Mesenchymal stem cell (in vitro differentiated cells and primary cell): ENCODE measurements at places on chromosomes 3 and 15.

DNA sequence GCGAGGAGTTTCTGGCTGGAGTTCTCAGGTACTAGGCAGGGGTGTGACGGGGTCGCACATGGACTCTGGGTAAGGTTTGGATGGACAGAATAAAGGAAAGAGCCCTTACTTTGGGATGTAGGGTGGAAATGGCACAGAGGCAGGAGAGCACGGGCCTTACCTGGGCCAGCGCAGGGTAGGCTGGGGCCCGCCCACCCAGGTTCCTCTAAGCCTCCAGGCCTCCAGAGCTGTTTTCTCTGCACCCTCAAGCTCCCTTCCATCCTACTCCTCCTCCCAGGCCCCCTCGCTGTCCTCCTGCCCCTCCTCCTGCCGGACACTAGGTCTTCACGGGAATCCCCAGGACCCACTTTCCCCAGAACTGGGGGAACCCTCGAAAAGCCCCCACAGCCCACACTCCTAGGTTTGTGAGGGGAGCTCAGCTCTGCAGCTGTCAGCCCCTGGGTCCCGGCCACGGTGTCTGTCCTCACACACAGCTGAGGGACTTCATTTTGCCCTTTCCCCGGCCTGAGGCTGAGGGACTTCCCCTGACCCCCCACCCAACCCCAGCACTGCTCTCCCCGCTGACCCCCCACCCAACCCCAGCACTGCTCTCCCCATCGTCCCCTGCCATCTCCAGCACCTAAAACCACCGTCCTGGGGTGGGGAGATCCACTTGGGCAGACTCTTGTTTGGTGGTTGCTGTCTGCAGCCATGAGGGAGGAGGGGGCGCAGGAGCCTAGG lies 53.0 kb upstream of the PCSK6 start:
- no peak for DNase-seq

DNA sequence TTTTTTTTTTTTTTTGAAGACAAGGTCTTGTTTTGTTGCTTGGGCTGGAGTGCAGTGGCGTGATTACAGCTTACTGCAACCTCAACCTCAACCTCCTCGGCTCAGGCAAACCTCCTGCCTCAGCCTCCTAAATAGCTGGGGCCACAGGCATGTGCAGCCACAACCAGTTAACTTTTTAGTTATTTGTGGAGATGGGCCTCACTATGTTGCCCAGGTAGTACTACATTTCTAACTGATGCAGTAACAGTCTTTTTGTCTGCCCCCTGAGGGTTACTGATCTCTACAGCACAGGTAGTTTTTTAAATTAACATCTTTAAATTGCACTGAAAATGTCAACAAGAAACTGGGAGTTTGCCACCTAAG lies 3.4 kb upstream of the LMLN start:
- no peak for DNase-seq

- DNase-seq: peak; percentile 24
Measured at GRCh38 chr3:16697443-16698147, 92.4 kb upstream of the DAZL start.

DNA sequence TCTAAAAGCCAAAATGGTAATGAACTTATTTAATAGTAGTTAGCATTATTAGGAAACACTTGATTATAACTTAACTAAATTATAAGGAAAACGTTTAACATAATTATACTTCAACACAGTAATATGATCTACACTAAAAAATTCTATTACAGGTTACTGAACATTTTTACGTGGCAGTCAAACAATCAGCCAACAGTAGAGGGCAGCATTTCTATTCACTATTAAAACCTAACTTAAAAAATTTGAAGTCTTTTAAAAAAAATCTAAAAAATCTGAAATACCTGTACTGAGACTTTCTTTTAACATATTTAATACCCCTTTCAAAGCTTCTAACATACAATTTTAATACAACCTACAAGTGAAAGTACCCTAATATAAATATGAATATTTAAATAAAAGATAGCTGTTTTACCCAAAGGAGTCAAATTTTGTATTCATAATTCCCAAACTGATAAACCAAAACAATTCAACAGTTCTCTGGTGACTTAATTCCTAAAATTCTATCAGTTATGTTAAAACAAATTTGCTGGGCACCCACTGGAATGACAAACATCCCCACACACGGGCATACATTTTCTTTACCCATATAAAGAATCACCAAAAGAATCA lies 41.5 kb downstream of the DLG1 start:
- DNase-seq: peak; percentile 60

DNA sequence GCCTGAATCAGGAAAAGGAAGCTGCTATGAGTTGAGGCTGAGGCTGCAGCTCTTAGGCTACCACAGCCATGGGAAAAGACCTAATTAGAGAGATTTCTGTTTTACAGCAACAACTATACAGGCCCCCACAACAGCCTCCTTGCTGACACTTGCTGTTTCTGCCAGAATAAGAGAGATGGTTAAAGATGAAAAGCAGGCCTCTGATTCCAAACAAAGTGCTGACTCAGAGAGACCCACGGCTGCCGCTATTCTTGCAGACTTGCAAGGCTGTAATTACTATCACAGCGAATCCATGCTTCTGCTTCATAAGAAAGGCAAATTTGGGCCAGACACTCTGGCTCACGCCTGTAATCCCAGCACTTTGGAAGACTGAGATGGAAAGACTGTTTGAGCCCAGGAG lies 41.8 kb downstream of the MCF2L2 start:
- peak; percentile 52 for DNase-seq

DNA sequence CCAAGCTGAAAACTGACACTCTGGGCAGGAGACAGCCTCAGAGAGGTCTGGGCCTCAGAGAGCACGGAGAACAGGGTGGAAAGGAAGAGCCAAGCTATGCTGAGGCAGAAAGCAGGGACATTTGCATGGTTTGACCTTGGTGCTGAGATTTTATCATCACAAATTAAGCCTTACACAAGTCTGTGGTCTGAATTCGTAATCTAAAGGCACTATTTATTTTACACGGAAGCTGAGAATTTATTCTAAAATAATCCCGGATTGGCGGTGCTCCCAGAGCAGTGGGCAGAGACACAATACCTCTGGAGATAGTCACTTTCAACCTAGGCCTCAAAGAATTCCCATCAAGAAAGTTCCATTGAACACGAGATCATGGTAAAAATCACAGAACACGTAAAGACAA lies 47.5 kb downstream of the CFAP92 start:
- peak; percentile 13 for DNase-seq

DNA sequence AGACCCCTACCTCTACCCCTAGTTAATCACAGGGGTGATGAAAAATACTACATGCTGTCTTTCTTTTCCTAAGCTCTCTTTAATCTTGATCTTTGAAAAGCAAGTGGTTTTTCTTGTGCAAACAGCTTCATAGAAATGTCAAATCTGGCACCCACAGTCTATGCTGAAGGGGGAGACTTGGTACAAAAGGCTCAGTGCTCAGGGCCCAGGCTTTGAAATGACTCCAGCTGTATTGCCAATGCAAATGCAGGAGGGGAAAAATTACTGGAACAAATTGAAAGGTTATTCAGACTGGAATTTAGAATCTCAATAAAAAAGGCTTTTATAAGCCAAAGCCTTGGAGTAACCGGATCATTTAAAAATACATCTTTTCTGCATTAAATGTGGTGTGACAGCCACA lies 223.9 kb downstream of the LRTM1 start:
- DNase-seq: no peak

DNA sequence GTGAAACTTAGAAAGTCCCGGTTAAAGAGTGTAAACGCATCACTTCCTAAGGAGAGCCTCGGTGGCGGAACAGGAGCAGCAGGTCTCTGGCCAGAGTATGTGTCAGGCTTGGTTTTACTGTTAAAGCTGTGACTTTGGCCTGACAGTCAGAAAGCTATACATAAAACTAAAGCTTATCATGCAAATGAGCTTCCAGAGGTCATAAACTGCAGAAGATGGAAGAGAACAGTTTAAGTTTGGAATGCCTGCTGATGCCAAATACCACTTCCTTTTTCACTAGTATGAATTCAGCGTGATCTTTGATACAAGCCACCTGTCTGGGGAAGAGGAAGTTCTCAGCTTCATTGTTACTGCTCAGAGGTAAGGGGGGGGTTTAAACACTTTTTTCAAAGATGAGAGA lies 125.1 kb upstream of the CTDSPL start:
- no peak for DNase-seq

- DNase-seq: no peak
Measured at GRCh38 chr3:191100516-191100915, 98.5 kb upstream of the OSTN start.

- no peak for DNase-seq
Measured at GRCh38 chr15:80966431-80967197, 23.0 kb downstream of the MESD start.

- DNase-seq: no peak
Measured at GRCh38 chr3:107100137-107100536, 277.1 kb upstream of the CCDC54 start.

DNA sequence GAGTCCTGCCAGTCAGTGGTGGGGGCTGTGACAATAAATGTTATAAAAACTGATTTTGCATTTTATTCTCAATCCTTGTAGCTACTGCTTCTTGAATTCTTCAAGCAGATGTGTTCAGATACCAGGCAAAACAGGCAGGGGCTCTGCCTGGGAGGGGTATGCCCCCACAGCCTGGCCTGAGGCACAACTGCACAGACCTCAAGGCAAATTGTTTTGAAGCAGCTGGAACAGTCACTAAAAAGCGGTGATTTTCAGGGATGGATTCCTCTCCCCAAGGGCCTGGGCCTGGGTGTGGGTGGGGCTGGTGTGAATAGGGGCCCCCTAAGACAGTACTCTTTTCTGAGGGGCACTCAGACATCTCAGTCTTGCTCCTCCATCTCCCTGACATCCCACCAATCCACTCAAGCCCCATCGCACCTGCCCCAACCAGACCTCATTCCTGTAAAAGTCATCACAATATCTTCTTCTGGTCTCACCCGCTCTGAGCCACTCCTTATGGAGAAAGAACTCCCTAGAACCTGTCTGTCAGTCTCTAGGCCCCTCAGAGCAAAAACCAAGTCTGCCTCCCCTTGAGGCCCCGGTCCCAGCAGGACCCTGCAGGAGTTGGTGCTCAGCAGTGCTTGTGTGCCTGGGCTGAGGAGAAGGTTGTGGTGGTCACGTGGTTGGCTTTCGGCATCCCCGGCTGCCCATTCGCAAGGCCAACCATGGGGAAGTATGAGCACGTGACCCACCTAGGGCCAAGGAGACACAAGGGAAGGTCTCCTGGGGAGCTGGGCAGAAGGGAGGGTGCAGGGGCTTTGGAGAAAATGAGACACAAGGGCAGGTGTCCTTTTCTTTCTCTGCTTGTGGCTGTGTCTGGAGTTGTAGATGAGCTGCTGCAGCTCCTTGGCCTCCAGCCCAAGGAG lies 2.9 kb upstream of the PSTPIP1 start:
- no peak for DNase-seq

- no peak for DNase-seq
Measured at GRCh38 chr15:68781766-68782588, 38.7 kb downstream of the ANP32A start.

GRCh38 chr15:25787855-25788520 lies 75.1 kb downstream of the ATP10A start:
- DNase-seq: peak; percentile 26

DNA sequence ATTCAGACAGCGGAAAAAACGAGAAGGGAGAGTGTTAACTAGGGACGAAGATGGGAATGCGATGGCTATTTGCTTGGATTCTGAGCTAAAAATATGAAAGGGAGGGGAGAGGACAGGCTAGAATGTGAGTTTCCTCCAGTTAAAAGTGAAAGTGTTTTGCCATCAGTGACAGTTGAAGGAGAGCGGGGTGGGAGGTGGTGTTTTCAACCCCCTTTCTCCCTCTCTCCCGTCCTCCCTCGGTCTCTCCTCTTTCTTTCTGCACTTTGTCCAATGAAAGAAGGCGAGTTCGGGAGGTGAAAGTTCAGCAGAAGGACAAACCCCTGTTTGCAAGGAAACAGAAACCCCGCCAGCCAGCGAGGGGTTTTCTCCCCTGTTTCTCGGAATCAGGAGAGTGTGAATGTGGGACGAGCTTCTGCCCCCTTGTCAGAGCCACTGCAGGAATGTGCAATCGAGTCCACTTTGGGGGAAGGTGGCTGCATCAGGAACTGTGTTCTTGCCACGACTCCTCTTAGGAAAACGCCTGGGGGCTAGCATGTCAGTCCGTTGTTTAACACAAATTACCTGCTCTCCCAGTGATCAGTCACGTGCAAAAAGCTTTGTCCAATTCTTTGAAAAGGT lies 975 bp upstream of the FOXP1 start:
- DNase-seq: peak; percentile 62

- no peak for DNase-seq
Measured at GRCh38 chr3:176041812-176042211, 1155.5 kb downstream of the TBL1XR1 start.

GRCh38 chr3:170752571-170753155 lies 117.3 kb downstream of the RPL22L1 start:
- peak; percentile 25 for DNase-seq

- no peak for DNase-seq
Measured at GRCh38 chr3:39108200-39108710, 775 bp downstream of the TTC21A start.

DNA sequence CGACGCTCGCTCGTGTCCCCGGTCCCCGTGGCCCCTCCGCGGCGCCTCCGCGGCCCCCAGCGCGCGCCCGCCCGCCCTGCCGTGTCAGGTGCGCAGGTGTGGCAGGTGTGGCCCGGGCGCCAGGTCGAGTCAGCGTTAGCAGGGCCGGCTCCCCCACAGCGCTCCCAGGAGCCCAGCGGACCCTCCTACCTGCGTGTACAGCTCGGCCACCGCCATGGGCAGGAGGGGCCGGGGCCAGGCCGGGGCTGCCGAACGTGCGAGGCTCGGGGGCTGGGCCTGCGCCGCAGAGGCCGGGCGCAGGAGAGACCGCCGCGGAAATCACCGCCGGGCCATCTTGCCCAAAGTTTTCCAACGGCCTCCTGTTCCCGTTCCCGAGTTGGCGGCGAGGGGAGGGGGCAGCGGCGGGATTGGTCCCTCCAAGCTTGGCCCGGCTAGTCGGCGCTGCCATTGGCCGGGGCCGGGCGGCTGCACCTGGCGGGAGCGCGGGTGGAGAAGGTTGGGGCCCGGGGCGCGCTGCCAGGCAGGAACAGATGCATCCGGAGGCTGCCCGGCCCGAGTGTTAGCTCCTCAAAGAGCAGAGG lies at the start of gene MYO5C:
TSS of gene MYO5C (minus strand) at position 384 of the 581 bp plus-strand sequence. CDS start at position 216, 168 bp downstream.
- DNase-seq: no peak

- no peak for DNase-seq
Measured at GRCh38 chr15:88703533-88703932, 64.7 kb downstream of the ISG20 start.

DNA sequence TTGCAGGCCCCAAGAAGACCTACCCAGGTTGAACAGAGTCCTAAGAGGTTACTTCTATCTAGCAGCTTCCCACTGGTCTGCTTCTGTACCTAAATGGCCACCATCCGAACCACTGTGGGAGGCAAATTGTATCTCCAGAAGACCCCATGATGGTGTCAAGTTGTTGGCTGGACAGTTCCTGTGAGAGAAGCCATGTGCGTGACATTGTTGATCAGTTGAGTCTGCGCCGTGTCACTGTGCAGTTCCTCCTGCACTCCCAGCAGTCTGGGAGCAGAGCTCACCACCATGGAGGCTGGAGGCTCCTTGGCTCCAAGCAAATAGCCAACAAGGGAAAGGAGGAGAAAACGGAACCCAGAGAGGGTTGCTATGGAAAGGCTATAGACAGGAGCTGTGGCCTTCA lies 7.5 kb upstream of the CYP1A1 start:
- no peak for DNase-seq

DNA sequence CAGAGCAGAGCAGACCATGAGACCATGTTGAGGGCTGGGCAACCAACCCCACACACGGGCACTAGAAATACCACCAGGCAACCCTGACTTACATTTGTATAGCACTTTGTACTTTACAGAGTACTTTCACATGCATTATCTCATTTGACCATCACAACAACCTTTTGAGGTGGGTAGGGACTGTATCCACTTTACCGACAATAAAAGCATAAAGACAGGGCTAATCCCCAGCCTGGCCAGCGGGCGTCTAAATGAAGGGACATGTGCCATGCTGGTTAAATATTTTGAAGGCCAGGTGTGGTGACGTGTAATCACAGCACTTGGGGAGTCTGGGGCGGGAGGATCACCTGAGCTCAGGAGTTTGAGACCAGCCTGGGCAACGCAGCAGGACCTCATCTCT lies 23.6 kb downstream of the RASGRP1 start:
- no peak for DNase-seq
